ENCODE measurements at places on chromosomes 11 and 22.

- no peak for DNase-seq
Measured at GRCh38 chr11:67523556-67524479, 572 bp upstream of the CABP2 start.

DNA sequence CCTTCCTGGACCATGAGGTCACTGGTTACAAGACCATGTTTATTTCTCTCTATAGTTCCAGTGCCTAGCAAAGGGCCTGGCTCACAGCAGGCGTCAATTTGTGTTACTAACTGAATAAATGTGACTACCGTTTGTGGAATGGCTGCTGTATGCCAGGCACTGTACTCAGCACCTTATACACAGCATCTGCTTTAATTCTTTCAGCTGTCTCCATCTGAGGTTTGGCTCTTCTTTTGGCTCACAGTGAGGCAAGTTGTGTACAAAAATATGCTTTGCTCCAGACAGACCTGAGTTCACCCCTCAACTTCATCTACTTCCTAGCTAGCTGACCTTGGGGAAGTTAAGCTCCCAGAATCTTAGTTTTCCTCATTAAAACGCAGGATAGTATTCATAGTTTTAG lies 75.3 kb upstream of the PHOX2A start:
- DNase-seq = no peak

- no peak for DNase-seq
Measured at GRCh38 chr11:27248576-27249509, 114.2 kb downstream of the CCDC34 start.

GRCh38 chr11:356610-357009 lies 12.7 kb upstream of the B4GALNT4 start:
- DNase-seq = no peak

DNA sequence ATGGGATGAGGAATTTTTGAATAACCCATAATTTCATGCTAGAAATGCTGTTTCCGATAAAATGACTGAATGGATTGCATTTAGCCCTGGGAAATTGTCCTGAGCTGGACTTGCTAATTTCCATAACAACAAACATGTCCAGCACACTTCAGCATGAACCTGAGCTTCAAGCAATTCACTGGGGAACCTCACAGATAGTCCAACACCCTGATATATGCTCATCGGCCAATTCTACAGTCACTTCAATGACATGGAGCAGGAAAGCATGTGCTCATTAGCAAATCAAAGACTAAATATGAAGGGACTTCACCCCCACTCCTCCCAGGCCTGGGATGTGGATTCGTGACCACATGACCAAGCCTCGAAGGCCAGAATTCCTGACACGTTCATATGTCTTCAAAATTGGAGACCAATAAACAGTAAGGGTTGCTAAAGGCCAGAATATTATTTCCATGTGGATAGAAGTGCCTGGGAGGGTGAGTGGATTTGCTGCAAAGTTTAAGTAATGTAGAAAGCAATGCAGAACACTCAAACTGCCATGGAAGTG lies 131.9 kb downstream of the SLC1A2 start:
- DNase-seq = no peak

GRCh38 chr22:44540756-44541670 lies 43.0 kb upstream of the RTL6 start:
- no peak for DNase-seq

DNA sequence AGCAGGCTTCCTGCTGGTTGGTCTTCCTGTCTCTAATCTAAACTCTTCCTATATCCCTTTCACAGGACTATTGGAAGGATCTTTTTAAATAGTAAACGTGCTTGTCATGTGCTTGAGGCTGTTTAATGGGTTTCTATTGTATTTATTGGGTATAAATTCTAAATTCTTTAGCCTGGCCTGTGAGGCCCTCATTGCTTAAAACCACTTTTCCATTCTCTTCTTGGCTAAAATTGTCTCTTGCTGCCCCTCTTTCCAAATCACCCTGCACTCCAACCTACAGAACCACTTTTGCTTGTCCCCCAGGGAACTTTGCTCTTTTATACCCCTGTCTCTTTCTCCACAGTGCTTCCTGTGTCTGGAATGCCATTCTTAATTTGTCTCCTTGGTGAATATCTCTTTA lies 46.4 kb upstream of the MUC15 start:
- no peak for DNase-seq

DNA sequence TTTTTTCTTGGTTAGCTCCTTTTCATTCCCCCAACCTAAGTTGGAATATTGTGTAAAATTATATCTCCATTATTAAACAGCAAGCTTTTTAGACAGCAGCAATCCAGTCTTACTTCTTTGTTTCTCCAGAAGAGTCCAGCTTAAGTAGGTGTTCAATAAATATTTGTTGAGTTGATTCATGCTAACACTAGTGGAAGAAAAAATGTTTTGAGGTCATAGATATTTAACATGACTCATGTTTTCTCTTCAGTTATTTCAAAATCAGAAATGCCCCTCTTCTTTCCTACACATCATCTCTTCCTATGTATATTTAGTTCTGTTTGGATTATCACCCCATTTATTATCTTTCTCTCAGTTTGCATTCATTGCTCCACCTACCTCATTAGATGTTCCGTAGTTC lies 20.3 kb downstream of the CCDC83 start:
- peak; percentile 15 for DNase-seq

GRCh38 chr11:94154095-94154856 lies 25.6 kb downstream of the PANX1 start:
- no peak for DNase-seq

DNA sequence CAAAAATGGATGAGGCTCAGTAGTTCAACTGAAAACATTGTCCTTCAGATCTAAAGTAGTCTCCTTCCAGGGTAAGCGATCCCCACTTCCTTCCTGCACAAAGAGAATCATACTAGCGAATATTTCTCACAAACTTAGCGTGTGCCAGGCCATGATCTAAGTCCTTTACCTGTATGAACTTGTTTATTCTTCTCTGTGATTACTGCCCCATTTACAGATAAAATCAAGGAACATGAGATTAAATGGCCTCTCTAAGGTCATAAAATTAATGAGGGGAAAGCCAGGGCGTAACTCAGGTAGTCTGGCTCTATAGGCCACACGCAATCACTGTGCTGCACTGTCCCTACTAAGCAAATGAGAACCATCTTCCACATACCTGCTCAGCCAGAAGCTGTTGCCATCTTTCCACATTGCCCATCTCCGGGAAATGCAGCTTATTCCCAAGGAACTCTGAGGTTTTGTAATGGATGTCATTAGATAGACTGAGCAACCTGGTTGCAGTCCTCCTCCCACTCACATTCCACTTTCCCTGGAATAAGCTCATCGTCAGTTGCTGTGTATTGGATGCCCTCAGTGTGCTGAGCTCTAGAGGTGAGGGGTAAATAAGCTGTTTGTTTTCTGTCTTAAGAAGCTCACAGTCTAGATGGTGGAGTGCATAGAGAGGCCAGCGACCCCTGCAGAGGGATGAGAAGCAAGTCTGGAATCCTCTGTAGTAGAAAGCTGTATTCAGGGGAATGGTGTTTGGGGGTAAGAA lies 146.3 kb downstream of the SNX19 start:
- DNase-seq = no peak

- DNase-seq = no peak
Measured at GRCh38 chr11:108966206-108966605, 301.3 kb downstream of the DDX10 start.

DNA sequence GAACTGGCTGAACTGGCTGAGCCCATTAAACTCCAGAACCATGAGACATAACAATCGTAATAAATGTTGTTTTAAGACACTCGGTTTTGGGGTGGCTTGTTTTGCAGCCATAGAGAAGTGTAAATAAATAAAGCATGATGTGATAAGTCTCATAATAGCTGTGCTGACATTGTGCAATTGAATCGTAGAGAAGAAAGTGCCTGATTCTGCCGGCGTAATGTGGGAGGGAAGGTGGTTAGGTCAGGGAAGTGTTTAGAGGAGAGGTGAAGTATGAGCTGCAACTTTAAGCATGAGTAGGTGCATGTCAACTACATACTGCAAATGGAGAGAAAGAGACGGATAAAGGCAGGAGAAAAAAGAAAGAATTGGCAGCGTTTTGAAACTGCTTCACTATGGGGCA lies 217.1 kb downstream of the BLID start:
- DNase-seq = no peak

DNA sequence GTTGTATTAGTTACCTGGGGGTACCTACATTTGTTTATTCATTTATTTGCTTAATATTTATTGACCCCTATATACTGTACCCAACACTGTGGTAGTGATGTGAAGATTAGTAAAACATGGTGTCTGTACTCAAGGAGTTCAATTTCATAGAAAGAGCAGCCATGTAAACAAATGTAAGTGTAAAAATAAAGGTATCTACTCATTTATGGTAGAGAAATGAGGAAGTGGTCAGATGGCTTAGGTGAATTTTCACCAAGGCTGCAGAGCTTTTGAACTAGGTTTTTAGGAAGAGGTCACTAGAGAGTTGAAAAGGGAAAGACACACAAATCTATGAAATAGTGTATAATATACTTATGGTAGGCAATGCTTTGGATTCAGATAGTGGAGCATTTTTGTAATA lies 11.1 kb downstream of the CTR9 start:
- no peak for DNase-seq

- DNase-seq = no peak
Measured at GRCh38 chr11:105152021-105152512, 12.5 kb upstream of the CARD18 start.

GRCh38 chr22:48699511-48699910 lies 1128.2 kb downstream of the BRD1 start:
- DNase-seq = no peak

GRCh38 chr11:13145461-13145860 lies 132.1 kb upstream of the BMAL1 start:
- no peak for DNase-seq

DNA sequence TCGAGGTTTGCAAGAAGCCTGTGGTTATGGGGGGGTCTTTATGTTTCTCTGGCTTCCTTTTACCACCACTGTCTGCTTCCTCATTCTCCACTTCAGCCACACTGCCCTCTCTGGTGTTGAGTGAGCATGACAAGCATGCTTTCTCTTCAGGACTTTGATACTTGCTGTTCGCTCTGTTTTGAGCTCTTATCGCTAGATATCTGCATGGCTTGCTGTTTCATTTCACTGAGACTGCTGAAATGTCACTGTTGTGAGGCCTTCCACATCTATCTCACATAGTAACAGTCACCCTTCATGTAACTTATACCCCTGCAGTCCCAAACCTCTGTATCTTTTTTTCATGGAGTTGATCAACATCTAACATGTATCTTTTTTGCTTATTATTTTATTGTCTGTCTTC lies 59.8 kb downstream of the TMEM135 start:
- DNase-seq = peak; percentile 21

DNA sequence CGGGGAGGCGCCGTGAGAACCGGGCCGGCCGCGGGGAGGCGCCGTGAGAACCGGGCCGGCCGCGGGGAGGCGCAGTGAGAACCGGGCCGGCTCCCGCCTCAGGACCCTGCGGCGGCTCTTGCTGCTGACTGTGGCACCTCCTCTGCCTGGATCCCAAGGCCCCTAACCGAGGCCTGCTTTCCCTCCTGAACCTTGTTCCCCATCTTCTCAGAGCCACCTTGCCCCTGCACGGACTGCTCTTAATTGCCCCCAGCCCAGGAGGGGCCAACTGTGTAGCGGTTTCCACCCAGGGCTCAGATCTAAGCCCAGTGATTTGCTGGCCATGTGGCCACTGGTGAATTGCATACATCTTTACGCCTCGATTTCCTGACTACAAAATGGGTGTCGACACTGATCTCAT lies 112.2 kb upstream of the B3GAT1 start:
- DNase-seq = no peak

DNA sequence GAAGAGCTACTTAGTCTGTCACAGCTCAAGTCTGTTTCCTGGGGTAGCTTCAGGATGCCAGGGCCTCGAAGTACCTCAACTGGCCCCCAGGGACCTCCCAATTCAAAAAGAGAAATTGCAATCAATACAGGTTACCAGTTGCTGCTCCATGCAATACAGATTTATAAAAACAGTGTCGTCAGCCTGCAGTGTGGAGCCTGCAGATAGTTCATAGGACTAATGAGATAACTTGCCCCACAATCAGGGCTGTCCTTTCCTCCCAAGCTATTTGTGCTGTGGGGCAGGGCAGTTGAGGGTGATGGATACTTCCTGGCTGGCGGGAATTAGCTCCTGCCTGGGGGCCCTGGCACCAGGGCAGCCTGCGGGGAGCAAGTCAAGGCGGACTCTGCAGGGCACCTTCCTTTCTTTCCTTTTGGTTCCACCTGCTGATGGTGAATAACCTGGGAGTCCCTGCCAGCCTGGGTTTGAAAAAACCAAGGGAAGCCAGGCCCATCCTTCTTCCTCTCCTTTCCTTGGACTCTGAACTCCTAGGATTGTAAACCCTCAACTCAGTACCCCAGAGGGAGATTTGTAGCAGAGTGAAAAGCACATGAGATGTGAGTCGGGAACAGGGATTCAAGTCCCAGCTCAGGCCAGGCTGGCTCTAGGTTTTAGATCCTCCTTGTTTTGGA lies 216.6 kb downstream of the CEP164 start:
- no peak for DNase-seq

GRCh38 chr22:46193898-46194310 lies 43.6 kb downstream of the PPARA start:
- no peak for DNase-seq

- peak; percentile 84 for DNase-seq
Measured at GRCh38 chr11:12281571-12282478, 95.5 kb upstream of the PARVA start.

DNA sequence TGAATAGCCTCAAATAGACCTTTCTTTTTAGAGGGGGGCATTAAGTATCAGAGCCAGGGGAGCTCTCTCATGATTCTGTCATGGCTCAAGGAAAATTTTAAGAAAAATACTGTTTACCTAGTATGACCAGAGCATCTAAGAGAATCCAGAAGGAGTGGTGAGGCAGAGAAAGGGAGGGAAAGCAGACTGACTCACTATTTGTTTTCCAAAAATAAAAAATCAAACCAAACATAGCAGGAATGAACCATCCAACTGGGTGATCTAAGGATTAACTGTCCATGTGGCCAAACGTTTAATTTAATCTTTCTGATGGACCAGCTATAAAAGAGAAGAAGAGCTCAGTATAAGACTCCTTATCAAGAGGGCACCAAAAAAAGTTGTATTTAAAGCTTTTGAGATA lies 70.8 kb downstream of the GAB2 start:
- DNase-seq = no peak

- no peak for DNase-seq
Measured at GRCh38 chr11:117872975-117873827, 3.3 kb downstream of the FXYD6 start.

DNA sequence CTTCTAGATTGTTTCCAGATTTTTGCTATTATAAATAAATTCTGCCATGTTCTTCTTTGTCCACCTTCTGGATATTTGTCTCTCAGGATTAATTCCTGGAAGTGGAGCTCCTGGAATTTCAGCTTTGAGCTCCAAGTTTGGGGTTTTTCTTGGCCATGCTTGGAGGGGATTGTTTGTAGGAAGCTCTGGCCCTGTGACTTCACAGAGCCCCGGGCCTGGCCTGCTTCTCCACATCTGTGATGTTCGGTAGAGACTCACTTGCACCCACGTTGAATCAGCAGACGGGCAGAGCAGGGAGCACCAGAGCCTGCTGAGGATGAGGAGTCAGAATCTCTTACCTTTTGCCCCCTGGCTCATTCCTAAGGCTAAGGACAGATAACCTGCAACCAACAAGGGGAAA lies 35.7 kb downstream of the LRRC32 start:
- DNase-seq = no peak

- DNase-seq = no peak
Measured at GRCh38 chr11:22808571-22809197, 20.9 kb downstream of the SVIP start.

- no peak for DNase-seq
Measured at GRCh38 chr11:73942010-73942409, 8.8 kb upstream of the DNAJB13 start.

- DNase-seq = no peak
Measured at GRCh38 chr22:43507235-43507634, 95.4 kb downstream of the MPPED1 start.

Measured in AG08396 (cell line).